ENCODE measurements at places on chromosomes 11 and 22.

DNA sequence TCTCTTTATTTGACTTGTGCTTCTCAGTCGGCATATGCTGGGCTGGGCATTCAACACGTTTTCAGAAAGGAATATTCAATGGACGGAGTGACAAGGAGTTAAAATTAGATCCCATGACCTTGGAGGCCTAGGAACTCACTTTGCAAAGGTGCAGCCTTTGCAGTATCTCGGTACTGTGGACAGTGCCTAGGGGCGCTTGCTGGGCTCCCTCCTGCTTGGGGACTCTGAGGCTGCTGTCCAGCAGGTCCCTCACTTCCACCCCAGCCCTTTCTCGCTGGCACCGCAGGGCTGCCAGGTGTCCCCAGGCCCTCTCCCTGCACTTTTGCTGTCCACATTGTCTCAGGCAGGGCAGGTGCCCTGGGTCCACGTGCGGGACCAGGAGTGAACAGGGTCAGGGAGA lies 255.5 kb upstream of the B3GAT1 start:
- DNase-seq = no peak

DNA sequence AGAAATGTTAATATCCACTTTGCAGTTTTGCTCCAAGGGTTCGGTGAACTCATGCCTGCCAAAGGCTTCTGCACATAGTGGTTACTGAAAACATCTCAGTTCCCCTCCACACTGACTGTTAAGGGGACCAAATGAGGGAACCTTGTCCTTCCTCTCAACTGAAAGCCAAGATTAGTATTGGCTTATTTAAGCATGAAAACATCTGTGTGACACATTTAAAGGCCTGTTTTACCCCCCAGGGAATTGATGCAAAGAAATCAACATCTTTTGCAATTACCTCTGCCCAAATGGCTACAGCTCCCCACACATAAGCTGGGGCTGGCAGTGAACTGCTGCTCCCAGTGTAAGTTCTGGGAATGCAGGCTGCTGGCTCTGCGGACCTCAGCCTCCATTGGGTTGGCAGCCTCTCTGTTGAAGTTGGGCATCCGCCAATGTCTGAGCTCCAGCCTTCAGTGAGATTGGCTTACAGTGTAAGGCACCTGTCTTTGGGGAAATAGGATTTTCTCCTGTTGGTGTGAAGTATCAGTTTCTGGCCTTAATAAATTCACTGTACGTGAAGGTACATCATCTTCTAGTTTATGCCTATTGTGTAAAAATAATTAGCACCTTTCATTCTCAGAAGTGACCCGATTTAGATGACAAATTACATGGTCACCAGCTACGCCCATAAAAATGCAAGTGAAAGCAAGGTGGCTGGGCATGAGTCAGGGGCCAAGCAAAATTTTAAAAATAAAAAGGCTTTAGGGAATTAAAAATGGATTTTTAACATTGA lies 213.4 kb upstream of the SYN3 start:
- DNase-seq = no peak

GRCh38 chr11:102229510-102230123 lies 87.7 kb upstream of the BIRC3 start:
- DNase-seq = no peak

- DNase-seq = no peak
Measured at GRCh38 chr11:95556342-95557163, 233.0 kb downstream of the FAM76B start.

- DNase-seq = no peak
Measured at GRCh38 chr11:19187114-19187832, 14.5 kb downstream of the CSRP3 start.

Measured in stimulated activated CD4-positive, alpha-beta T cell treated with anti-CD3 and anti-CD28 coated beads, TNF-alpha, amount 100 ng/mL, for 1 hour (primary cell).